ENCODE measurements at places on chromosomes 1 and 21.

GRCh38 chr1:71859806-71860205, 422.5 kb downstream of the NEGR1 start:
- DNase-seq: no peak

DNA sequence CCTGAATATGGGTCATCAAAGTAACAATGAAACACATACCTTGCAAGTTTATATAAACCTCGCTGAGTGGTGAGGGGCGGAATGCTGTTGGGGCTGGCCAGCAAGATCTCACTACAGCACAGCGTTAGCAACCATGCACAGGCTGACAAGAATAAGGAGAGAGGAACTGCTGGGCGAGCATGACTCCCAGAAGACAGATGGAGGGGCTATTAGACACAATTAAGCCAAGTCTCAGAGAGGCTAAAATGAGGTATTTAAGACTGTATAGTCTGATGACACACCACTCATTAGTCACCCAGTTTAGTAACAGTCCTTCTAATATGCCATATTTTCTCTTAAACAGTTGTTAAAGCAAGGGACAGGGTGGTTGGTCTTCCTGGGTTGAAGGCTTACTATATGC, 340.2 kb upstream of the NR5A2 start:
- no peak for DNase-seq

DNA sequence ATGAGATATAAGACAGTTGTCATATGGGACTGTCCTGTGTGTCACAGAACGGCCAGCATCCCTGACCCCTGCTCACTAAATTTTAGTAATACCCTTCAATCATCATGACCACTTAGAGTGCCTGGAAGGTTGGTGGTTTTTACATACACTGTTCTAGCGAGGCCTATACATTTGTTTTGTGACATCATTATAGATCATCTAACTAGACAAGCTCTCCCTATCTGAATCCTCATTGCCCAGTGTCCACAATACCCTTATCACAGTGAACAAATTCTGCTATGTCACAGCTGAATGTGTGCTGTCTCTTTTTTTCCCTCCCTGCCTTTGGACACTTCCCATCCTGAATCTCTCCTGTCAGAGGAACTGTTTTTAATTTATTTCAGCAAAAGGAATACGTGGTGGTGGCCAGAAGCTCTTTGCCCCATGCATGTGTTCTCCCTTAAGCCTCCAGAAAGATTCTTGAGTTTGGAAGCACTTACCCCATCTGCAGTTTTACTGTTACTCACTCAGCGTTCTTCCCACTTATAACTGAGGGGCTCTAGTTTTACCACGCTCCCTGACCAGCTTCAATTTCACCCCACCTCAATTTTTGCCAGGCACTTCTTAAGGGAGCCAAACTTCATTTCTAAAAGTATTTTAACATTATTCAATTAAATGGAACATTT, 70.3 kb downstream of the OLFML2B start:
- DNase-seq: no peak

DNA sequence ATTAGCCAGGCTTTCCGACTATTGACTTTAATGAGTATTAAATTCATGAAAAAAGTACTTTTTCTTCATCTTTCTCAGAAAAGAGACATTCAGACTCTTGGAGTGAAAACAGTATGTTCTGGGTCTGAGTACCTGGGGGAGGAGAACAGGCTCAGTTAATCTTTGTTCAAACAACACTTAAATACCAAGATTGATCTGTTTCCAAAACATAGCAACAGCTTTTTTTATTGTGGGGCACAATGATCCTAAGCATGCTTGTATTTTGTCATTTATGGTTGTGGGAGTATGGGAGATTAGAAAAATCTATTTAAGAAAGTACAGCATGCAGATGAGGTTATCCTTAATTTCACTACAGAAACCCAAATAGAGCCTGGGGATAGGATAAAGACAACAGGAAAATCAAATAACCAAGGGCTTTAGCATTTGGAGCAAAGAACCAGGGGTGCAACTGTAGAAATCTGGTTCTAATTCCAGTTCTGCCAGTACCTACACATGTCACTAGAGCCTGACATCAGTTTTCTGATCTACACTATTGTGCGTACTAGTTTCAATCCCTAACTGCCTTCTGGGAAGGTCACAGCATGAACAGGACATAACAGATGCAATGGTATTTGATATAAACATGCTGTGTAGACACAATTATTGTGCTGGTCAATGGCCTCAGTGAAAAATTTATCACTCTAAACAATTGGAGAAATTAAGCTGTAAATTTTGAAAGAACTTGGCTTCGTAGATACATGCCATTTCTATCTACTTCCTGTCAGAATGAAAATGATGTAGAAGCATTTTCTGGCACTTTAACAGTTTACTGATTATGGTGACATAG, 91.2 kb downstream of the KCNK1 start:
- no peak for DNase-seq

GRCh38 chr1:203592156-203592555, 34.5 kb upstream of the ATP2B4 start:
- DNase-seq: no peak

DNA sequence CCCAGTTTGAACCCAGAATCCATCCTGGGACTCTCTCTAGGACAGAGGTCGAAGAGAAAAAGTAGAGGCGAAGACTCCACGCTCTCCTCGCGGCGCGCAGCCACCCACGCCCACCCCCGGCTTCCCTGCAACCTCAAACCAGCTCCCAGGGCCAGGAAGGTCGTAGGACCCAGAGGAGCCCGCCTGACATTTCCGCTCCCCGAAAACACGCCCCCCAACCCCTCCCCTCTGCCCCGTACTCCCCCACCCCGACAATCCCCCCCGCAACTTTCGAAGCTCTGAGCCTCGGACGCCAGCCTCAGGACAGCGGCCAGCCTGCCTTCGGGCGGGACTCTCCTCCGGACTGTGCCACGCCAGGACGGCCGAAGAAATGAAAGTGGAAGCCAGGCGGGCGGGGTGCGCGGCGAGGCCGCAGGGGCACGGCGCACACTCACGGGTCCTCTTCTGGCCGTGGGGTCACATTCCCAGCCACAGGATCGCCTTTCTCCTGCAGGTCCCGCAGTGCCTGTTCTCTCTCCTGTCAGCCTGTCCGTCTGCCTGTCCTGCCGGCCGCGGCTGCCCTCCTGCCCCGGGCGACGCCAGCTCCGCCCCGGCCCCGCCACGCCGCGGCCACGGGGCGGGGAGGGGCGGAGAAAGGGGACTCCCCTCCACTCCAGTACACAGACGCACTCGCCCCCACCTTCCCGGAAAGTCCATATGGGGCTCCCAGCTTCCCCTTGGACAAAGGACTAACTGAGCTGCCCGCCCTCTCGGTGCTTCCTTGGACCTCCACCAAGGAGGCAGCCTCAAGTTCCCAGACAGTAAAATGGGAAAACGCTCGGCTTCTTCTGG, at the start of gene MOB3C:
TSS of gene MOB3C (minus strand) at position 535 of the 831 bp plus-strand sequence. CDS start 3,490 bp downstream, outside the sequence.
- DNase-seq: peak; percentile 74

DNA sequence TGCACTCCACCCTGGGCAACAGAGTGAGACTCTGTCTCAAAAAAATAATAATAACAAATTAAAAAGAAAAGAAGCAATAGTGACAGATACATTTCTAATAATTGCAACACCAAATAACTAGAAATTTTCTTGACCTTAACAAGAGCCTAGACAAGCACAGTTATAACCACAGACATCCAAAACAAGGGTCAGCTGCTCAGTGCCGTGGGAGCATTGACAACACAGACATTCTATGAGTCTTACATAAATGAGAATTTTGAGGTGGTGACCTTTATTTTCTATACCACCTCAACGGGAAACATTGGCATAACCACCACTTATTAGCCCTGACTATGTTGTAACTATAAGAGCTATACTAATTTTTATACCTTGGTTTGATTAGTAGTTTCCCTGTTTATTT, 156.1 kb downstream of the NR5A2 start:
- DNase-seq: no peak

DNA sequence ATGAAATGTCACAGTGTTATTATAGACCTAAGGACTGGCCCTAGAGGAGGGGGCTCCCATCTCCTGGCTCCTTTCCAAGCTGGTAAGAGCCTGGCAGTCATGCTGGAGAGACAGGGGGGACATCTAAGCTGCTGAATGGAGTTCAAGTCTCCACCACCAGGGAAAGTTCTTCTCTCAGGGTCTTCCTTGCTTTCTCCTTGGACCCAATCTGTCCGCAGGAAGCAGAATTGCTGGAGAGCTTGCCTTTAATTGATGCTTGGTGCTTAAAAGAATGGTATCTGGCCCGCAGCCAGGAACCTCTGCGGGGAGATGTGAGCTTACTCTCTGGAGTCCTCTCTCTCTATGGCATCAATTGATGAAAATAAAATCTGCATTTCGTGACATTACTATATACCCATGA, 25.1 kb downstream of the IRF2BP2 start:
- DNase-seq: no peak

GRCh38 chr1:93712741-93713140, 31.1 kb upstream of the BCAR3 start:
- no peak for DNase-seq

GRCh38 chr1:93328809-93329760, 16.6 kb upstream of the DR1 start:
- DNase-seq: no peak

DNA sequence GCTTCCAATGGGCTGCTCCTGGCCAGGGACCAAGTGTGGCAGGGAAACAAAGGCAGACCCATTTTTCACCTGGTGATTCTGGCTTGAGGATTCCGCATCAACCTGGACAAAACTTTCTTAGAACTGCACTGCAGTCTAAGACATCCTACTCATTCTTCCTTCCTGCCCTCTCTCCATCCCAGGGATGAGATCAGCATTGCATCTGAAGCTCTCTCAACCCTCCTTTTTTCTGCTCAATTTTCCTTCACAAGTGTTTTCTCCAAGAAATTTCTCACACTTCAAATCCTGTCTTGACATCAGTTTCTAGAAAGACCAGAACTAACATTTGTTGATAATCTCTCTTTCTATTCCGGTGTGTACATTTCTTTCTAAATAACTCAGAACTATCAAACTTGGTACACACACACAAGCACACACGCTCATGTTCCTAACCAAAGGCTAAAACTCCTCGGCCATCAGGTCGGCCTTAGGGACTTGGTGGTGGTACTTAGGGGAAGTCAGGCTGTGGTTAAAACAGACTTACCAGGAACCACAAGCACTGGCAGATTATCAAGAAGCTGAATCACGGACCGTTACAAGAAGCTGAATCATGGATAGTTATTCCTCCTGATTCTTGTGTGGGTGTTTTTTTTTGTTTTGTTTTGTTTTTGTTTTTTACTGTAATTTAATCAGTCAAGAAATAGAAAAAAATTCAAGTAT, 21.0 kb upstream of the CXADR start:
- DNase-seq: no peak

DNA sequence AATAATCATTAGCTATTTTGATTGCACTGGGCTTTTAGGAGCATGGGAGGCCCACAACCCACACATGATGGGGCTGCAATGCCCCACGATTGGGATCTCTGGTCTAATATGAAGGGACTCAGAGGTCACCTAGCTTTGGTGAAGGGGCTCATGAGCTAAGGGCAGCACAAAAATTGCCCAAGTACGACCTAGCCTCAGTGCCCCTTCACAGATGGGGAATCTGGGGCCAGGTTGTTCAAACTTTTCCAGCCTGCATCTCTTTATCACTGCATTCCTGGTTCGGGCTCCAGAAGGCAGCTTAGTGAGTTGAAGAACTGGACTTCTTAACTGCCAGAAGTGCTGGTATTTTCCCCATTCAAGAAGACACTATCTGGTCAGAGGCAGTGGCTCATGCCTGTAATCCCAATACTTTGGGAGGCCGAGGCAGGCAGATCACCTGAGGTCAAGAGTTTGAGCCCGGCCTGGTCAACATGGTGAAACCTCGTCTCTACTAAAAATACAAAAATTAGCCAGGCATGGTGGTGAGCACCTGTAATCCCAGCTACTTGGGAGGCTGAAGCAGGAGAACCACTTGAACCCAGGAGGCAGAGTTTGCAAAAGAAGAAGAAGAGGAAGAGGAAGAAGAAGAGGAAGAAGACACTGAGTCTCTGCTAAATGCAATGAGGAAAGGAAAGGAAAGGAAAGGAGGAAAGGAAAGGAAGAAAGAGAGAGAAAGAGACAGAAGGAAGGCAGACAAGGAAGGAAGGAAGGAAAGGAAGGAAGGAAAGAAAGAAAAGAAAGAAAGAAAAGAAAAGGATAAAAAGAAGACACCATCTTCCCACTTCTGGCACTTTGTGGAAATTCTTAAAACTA, 258.5 kb upstream of the IRF2BP2 start:
- no peak for DNase-seq

- no peak for DNase-seq
Measured at GRCh38 chr1:42734201-42735035, 5.6 kb downstream of the CLDN19 start.

DNA sequence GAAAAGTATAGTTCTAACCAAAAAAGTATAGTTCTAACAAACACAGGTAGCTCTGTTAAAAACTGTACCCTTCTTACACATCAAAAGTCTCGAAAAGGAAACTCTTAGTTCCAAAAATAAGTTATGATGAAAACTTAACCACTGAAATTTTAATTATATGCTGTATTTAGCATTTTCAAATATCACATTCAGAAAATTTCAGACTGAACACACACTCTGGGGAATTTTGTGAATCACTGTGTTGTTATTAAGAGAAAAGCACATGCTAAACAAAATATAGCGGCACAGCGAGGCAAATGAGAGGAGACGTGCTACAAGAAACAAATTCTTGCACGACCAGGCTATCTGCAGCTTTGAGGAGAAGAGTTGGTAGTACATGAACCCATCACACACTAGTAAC, 30.4 kb downstream of the VAV3 start:
- no peak for DNase-seq

DNA sequence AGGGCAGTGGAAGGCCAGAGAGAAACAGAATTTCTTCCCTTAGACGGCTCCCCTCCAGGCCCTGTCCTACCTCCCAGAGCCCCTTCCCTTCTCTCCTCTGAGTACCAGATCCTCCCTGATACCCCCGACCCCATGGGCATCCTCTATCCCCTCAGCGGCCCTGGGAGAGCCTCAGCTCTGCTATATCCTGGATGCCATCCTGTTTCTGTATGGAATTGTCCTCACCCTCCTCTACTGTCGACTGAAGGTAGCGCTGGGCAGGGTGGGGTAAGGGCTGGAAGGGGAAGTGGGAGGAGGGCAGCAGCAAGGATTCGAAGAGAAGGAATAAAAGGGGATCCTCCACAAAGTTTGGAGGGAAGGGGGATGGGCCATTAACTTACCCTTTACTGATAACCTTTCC, 2.7 kb downstream of the FCER1G start:
- no peak for DNase-seq

DNA sequence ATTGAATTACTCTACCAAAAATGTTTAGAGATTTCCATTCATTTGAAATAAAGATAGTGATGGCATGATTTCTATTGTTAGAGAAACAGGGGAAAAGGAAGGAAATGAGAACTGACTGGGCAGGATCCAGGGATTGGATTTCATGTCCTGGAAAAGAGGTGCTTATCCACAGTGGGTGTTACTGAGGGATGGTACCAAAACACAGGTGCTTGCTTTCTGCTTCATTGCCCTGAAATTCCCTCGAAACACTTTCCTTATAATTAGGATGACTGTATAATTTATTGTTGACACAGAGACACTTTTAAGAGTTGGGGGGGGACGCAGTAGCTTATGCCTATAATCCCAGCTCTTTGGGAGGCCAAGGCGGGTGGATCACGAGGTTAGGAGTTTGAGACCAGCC, 185.0 kb upstream of the KCNK2 start:
- no peak for DNase-seq

- DNase-seq: no peak
Measured at GRCh38 chr1:22518379-22518778, 44.9 kb upstream of the EPHA8 start.
